ENCODE measurements at places on chromosomes 7 and 10.

- DNase-seq = no peak
Observed at GRCh38 chr10:102628451-102628911, 15.8 kb upstream of the TRIM8 start.

DNA sequence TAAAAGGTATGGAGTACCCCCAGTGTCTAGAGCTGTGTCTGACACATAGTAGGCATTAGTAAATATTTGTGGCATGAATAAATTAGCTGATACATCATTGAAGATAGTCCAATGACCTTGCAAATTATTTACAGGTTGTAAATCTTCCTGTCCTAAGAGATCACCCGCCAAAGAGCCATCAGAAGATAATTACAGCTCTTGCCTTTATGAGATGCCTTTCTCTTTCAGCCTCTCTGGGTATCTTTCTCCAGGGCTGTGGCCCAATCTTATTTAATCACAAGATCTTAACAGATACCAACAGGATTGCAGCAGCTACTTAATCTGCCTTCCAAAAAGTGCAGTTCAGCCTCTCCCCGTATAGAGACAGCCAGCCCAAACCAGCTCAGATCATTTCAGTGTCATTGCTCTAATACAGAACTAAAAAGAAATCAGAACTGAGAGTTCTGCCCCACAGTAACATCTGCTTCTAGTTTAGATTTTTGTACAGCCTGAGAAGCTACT, 41.5 kb downstream of the MYOF start:
- no peak for DNase-seq

DNA sequence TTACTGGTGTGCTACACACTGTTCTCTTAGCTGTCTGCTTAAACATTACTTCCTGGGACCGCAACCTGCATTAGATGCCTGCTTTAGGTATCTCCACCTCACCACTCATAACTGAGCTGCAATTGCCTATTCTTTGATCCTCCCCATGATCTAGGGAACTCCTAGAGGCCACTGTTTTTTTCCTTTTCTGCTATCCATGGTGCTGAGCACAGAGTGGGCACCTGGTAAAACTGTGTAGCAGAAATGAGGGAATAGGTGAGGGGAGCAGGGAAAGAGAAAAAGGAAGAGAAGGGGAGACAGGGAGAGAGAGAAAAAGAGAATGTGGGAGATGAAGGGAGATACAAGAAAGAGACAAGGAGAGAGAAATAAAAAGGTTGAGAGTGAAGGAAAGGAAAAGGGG, 434.9 kb downstream of the ADRA2A start:
- no peak for DNase-seq

GRCh38 chr7:116477625-116478024, 21.9 kb upstream of the CAV2 start:
- DNase-seq = no peak

DNA sequence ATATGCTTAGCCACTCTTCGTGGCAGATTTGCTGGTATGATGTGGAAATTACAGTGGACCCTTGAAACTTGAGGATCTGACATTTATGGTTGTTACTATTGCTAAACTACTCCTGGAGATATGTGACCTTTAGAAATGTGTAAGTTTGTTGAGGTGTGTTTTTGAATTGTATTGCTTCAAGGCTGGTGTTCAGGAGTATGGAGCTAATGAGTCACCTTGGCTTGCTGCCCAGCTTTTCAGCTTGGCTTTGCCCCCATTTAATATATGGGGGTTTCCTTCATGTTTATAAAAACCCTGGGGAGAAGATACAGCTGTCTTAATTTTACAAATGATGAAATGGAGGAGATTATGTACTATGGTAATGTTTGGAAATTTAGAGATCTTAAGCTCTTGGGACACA, 11.6 kb downstream of the HBP1 start:
- no peak for DNase-seq

GRCh38 chr10:97822261-97822687, 27.4 kb upstream of the GOLGA7B start:
- DNase-seq = no peak

DNA sequence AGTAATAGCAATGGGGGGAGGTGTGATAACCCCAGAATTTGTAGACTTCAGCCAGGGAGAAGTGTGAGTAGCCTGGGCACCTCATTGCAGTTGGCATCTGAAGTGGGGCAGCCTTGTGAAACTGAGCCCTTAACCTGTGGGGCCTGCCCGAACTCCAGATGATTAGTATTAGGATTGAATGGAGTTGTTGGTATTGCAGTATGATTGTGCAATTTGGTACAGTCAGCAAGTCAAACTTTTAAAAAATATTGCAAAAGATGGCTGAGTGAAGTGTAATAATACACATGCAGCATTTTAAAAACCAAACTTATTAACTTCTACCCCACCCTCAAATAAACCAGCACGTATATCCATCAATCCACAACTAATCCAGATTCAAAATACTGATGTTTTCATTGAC, 9.3 kb downstream of the RBM33 start:
- no peak for DNase-seq

- no peak for DNase-seq
Observed at GRCh38 chr7:19692111-19692828, 16.6 kb downstream of the POLR1F start.

DNA sequence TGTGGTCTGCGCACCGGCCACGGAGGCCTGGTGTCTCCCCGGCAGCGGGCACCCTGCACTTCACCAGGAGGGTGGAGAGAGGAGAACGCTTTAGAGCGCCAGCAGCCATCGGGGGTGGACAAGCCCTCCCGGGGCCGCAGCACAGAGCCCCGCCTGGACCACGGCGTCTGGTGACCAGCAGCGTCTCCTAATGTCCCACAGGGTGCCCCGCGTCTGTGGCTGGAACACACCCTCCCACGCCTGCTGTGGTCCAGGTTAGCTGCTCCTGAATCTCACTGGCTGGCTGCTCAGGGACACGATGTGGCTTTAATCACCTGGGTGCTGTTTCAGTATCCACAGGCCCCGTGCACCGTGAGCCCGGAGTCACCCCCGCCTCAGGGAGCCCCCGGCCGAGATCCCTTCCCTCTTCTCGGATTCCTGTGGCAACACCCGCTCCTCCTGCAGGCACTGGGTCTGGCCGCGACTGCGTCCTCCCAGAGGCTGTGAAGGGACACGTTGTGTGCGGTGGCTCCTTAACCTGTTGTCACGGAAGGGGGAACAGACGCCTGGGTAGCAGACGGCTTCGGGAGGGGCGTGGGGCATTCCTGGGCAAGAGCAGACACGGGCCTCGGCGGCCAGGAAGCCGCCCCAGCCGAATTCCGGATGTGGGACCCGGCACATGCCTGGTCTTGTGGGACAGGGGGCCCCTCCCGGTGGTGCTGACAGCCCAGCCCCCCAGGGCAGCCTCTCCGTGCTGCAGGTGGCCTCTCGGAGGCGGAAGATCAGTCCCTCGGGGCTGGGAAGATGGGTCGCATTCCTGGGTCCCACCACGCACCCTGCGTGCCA, 78.9 kb downstream of the FOXL3 start:
- no peak for DNase-seq

GRCh38 chr10:121556455-121556854, 41.8 kb downstream of the FGFR2 start:
- DNase-seq = no peak

- DNase-seq = no peak
Observed at GRCh38 chr7:111705807-111706206, 143.5 kb upstream of the IMMP2L start.

DNA sequence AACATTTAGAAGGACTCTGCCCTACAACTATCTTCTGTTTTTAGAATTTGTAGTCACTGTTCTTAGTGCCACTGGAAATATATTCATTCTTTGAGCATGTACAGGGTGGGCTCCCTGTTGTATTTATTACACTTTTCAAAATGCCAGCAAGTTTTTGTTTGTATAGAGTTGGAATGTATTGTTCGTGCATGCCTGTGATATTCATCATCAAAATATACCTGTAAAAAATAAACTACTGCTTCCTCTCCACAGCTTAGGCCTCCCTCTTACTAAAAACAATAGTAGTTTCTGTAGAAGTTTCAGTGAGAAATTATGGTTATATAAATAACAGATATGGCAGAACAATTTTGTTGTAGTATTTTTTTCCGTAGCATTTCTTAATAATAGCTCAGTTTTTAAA, 61.6 kb downstream of the NHLRC2 start:
- DNase-seq = no peak

DNA sequence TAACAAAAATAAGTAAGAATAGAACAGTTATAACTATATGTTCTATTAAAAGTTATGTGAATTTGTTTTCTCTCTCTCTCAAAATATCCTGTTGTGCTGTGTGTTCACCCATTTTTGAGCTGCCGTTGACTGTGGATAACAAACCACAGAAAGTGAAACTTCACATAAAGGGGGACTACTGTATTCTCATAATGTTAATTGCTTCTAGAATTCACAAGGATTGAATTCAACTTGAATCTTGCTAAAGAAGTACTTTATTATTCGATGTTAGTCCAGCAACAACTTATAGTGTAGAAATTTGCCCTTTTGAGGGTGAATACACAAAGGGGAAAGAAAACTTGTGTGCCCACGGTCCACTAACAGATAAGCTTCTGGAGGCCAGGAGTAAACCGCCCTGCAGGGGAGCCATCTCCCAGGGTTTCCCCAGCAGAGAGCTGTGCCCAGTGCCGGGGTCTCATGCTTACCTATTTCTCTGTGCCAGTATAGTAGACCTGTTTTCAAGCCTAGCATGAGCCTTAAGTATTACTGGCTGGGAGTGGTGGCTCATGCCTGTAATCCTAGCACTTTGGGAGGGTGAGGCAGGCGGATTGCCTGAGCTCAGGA, 87.1 kb downstream of the KAT6B start:
- no peak for DNase-seq

GRCh38 chr7:50207251-50207564, 97.3 kb upstream of the IKZF1 start:
- no peak for DNase-seq

- no peak for DNase-seq
Observed at GRCh38 chr7:12031638-12032037, 179.5 kb upstream of the TMEM106B start.

GRCh38 chr10:91987397-91988037, 63.9 kb downstream of the BTAF1 start:
- no peak for DNase-seq

Measured in HuH-7.5 (cell line).